ENCODE measurements at places on chromosomes 5 and 9. TPM values are rescaled to one million over a fixed set of nuclear protein-coding genes. Genes with fewer than 3 reads are reported as not detected.

GRCh38 chr5:154995679-154996078, 17.9 kb upstream of the KIF4B start:
- no peak for DNase-seq

DNA sequence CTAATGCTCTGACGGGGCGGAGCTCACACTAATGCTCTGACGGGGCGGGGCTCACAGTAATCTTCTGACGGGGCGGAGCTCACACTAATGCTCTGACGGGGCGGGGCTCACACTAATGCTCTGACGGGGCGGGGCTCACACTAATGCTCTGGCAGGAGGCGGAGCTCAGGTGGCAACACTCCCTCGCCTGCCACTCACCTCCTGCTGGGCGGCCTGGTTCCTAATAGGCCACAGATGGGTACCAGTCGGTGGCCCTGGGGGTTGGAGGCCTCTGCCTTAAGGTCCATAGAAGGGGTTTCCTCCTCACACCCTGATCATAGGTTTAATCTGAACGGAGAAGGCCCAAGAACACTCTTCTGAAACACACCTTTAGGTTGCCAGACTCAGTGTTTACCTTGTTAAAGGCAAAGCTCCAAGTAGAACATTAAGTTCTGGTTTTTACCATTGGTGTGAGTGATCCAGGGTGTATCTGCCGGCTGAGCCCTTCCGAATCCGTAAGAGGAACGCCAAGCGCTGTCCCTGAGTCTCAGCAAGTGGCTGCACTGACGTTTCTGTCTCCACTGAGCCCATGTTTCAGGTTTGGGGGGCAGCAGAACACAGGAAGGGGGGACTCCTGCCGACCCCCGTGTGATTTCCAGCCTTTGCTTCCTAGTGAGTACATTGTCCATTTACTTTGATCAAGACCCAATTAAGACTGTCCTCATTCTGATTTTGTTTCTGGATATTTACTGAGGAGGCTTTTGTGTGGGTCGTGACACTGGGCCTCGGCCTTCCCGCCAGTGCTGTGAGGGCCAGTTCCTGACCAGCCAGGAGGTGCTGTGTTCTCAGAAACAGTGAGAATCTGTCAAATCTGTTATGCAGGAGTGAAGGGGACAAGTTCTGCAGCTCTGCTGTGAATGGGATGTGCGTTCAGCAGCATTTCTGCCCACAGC, 24.6 kb upstream of the LRRC14B start:
- DNase-seq, result no peak

DNA sequence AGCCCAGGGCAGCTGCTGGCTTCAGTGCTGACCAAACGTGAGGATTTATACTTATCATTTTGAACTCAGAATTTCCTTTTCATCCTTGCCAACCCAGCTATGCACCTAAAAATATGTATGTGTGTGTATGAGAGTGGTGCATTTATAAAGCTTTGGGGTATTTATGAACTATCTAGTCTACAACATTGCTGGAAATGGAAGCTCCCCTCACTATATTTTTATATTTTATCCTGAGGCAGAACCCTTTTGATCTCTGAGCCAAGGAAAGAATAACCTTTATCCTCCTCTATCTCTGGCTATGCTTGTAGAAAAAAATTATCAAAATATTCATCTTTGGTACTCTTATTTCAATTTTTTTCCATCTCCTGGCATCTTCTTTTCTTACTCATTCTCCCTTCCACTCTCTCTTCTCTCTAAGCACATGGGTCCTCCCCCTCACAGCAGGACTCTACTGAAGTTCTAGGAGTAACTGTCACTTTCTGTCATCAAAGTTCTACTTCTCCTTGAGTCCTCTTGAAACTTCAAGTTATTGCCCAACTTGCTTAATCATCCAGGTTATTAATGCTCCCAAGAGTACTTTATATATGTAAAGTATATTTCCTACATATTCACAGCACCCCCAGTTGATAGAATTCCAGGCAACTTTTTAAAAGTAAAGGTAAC, 190.9 kb downstream of the HINT1 start:
- no peak for DNase-seq

DNA sequence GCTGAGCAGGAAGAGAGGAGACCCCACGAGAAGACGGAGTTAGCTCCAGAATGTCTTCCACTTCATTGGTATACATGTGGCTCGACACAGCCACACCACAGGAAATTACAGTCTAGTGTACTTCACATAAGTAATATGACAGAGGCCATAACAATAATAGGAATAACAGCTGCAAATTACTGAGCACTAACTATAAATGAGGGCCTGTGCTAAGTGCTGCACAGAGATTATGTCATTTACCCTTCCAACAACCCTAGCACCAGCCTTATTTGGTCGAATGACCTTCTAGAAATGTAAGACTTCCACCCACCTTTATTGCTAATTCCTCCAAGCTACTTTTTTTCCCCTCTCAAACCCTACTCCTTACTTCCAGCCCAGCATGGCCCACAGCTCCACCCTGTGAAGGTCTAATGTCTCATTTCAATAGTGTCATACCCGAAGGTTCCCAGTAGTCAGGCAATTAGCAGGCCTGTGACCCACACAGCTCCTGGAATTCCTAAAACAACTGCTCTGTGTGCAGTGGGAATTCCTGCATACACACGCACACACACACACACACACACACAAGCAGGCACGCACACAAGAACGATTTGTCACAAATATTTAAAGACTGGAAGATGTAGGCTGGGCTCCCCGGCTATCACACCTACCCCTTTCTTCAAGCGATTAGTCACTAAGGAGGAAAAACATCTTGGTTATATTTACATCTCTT, 134.5 kb downstream of the FRMD3 start:
- no peak for DNase-seq

DNA sequence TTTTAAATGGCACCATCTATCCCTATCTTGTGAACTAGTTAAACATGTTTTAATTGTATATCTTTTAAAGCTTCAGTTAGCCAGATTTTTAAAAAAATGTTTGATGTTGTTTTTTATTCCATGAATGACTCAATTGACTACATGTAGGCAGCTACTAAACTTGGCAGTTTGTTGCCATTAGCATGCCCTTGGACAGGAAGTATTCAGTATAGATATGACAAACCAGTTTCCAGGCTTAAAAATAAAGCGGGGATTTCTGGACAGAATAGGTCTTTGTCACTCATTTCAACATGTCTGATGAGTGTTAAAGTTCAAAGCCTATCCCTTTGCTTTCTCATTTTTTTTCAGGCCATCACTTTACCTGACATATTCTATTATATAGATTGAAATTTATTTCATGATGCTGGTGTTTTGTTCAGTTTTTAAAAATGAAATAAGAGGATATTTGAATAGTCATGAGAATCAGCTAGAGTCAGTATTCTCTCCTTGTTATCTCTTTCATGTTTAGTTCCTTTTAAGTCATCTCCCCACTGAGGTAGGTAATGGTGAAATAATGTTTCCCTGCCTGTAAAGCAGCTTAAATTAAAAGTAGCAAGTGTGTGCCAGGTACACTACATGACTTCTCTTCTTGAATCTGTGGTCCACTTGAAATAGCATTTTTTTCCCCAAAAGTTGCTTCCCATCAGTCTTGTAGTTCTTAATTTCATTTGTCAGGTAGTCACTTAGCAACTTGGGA, 11.9 kb downstream of the TNFAIP8 start:
- no peak for DNase-seq

- DNase-seq, result no peak
These were observed 43.2 kb upstream of the AKNA start for GRCh38 chr9:114431003-114431402.

DNA sequence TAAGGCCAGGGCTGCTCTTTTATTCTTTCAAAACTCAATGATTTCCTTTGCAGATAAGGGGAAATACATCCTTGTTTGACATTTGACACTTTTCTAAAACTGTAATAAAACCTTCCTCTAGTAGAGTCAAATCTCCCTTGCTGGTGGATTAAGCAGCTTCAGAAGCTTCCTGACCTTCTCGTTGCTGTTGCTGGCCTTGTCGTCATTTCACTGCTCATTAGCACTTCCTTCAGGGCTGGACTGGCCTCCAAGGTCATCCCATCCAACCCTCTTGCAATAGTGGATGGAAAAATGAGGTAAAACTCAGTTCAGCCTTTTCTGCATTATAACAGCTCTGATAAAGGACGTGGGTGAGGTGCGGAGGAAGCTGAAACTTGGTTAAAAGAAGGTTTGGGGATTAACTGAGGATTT, 1.1 kb upstream of the ADAMTSL1 start:
- DNase-seq, result no peak

DNA sequence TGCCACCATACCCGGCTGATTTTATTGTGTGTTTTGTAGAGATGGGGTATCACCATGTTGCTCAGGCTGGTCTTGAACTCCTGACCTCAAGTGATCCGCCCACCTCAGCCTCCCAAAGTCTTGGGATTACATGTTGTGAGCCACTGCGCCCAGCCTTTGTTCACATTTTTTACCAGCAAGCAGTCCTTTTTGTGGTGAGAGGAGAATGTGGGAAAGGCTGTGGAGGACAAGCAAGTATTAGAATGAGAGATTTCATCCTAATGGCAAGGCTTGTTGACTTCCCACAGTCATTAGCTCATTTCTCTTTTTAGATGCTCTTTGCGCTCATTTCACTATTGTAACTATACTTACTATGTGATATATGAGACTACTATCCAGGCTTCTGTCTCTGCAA, 6.1 kb downstream of the IL31RA start:
- no peak for DNase-seq

- no peak for DNase-seq
These were observed 12.3 kb downstream of the SEPTIN8 start for GRCh38 chr5:132764671-132765238.

- no peak for DNase-seq
These were observed 39.3 kb upstream of the SEMA4D start for GRCh38 chr9:89537166-89537565.

DNA sequence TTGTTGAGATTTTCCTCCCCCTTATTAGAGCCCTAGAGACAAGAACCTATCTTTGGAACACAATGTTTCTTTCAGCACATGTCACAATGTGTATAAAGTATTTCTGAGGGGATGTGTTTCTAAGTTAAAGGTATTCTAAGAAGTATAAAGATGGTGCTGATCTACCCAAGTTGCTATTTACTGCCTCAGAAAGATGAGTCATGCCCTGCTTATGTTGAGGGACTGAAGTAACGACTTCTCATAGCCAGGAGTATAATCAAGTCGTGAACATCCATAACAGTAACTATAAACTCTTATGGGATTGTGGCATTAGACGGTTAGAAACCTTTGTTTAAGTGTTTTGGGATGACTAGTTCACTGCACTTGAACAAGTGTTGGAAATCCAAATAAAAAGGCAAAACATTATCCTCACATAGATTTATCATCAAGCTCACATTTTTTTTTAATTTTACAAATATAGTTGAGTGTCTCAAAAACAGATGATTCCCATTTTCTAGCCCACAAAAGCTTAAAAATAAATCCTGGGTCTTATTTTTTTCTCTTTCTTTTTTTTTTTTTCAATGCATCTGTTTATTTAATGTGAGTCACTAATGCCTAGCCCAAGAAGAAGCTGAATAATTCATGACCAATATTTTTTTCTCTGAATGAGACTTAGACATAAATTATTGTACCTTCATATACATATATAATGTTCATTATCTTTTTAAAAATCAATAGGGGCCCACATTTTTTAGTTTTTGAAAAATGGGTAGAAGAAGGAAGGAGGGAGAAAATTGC, 12.2 kb upstream of the TMEM252 start:
- DNase-seq, result no peak

GRCh38 chr9:106771608-106772007, 91.4 kb upstream of the ZNF462 start:
- no peak for DNase-seq

DNA sequence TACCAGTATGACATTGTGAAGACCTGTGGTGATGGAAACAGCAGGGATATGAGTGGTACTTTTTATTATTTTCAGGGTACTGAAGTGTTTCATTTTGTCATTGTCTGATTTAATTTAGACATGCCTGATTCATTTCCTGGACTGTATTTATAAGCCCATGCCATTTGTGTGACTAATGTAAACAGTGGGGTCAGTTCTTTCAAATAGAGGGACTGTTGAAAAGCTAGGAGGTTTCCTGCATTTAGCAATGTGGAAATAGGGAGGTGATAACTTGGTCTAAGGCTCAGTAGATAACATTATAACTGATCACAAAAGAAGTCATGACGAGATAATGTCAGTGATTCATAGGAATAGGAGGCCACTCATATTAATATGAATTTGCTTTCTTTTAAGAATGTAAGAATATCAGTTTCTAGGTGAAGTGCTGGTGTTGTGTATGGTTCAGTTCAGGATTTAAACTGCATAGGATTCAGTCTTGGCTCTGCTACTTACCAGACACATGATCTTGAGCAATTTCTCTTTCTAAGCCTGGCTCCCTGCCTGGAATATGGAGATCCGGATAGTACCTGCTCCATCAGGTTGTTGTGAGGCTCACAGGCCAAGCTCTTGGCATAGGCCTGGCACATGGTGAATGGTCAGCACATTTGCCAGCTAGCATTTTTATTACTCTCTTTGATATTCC, 7.5 kb downstream of the RASGRF2 start:
- no peak for DNase-seq

Gene PAEP
- total RNA-seq, result not detected

Gene PTGR1
- 61.6 TPM for total RNA-seq

Gene TAF11L10
- not detected for total RNA-seq

Gene GPR21
- not detected for total RNA-seq

Data from esophagus squamous epithelium (tissue), 5 donors.